Skin of body (tissue), 3 donors: ENCODE measurements at places on chromosomes 3 and 15.

- DNase-seq, result no peak
Measured at GRCh38 chr3:41769106-41769505, 192.8 kb downstream of the ULK4 start.

GRCh38 chr3:160820022-160820421, 64.0 kb downstream of the PPM1L start:
- no peak for DNase-seq

- no peak for DNase-seq
Measured at GRCh38 chr3:52143616-52144015, 10.6 kb downstream of the POC1A start.

GRCh38 chr3:157669416-157669815, 166.2 kb upstream of the VEPH1 start:
- DNase-seq, result no peak

- DNase-seq, result no peak
Measured at GRCh38 chr15:85141726-85142125, 160.1 kb downstream of the PDE8A start.

DNA sequence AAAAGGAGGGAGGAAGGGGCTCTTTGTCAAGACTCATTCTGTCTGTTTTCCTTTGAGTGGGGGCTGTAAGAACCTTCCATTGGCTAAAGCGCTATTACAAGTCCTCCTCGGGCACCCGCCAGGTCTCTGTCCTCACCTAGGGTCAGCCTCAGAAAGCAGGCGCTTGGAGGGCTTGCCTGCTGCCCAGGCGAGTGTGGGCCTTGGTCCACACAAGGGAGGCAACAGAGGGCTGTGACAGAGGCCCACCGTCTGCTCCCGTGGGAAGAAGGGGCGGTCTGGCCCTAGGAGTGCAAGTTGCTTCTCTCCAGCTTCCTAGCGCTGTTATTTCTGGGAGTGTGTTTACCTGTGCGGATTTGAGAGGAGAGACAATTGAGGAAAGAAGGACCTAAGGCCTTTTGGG, 24.0 kb upstream of the EHD4 start:
- no peak for DNase-seq

GRCh38 chr3:38360345-38360744, 13.8 kb downstream of the XYLB start:
- DNase-seq, result no peak

DNA sequence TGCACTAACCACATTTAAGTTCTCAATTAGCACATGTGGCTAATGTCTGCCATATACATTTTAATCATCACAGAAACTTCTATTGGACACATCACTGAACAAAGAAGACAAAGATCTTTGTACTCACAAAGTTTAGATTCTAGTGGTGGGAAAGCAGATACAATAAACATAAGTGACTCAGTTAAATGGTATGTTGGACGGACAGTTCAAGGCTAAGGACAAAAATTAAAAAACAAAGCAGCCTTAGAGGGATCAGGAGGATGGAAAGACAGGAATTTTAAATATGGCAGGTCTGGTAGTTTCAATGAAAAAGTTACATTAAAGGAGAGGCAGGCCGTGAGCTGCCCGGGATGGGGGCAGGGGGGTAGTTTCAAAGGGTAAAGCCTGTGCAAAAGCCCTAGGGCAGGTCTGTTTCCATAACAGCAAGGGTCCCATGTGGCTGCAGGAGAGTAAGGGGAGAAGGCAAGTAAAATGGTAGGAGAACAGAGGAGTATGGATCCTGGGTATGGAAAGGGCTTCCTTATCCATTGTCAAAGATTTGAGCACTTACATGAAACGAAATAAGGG, 220.7 kb downstream of the FHIT start:
- no peak for DNase-seq

DNA sequence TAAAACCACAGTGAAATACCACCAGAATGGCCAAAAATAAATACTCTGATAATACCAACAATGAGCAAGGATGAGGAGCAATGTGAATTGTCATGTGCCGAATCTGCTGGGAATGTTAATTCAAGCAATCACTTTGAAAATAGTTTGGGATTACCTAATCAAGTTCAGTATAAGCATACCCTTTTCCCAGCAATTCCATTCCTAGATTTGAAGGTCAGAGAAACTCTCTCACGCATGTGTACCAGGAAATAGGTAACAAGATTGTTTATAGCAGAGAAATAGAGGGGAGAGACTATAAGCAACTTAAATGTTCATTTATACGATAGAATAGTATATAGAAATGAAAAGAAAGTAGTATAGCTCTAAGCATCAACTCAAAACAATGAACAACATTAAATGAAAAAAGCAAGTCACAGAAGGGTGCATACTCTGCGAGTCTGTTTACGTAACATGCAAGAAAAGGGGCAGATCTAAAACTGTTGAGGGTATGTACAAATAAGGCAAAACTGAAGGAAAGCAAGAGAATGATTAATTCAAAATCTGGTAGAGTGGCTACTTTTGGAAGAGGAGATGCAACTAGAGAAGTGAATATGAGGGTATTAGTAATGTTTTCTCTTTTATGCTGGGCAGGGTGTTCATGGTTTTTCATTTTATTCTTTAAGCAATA, 27.4 kb downstream of the TMOD3 start:
- DNase-seq, result no peak

DNA sequence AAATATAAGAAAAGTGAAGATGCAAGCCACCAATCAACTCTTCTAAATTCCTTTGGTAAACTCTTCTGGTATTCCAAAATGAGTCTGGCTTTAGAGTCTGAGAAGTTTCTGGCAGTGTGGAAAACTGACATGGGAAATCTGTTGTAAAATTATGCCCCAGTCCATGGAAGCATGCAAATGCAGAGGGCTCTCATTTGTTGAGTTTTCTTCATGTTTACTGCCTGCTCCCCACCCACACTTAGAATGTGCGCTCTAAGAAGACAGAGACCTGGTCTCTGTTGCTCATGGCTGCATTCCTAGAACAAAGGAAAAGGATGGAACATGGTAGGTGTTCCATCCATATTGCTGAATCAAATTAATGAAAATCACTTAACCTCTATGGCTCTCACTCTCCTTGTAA, 411.8 kb upstream of the PDZRN3 start:
- no peak for DNase-seq

GRCh38 chr15:40241269-40242212, 2.7 kb downstream of the PAK6 start:
- DNase-seq, result no peak

DNA sequence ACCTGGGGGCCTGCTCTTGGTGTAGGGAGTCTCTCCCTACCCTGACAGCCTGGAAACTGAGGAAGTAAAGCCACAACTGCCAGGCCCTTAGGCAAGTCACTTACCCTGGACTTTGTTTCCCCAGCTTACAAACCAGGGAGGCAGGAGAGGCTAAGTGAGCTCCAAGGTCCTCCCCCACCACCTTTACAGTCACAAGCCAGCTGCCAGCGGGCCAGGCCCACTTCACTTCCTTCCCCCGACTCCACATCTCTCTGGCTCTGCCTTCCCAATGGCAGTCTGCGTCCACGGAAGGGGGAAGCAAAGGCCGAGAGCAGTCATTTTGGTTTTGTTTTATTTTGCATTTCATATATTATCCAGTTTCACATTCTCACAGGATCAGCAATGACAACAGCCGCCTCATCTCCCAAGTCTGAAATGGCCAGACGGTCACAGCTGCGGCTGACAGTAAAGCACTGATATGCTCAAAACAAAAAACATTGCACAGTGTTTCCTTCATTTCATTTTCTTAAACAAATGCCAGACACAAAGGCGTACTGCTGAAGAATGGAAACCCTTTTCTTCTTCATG, 35.7 kb downstream of the RBPMS2 start:
- DNase-seq, result no peak

DNA sequence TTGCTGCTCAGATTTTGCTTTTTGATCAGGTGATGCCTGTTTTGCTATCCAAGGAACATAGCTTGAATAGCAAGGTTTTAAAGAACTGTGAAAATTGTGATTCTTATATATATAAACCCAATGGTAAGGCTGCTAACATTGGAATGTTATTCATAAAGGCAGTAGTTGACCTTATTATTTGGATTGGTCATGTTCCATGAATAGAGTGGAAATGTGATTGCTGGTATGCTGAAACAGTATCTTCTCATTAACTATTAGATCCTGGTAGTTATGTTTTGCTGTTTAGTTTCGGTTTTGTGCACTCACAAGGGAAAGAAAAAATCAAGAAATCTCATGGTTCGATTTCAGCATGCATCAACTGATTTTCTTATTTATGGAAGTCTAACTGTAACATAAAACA, 78.7 kb upstream of the NPHP3 start:
- no peak for DNase-seq

GRCh38 chr3:108897883-108898282, 55.8 kb downstream of the GUCA1C start:
- no peak for DNase-seq

- DNase-seq, result no peak
Measured at GRCh38 chr15:95733931-95734330, 596.6 kb upstream of the NR2F2 start.

GRCh38 chr15:71713191-71713809, 97.1 kb upstream of the NR2E3 start:
- no peak for DNase-seq

DNA sequence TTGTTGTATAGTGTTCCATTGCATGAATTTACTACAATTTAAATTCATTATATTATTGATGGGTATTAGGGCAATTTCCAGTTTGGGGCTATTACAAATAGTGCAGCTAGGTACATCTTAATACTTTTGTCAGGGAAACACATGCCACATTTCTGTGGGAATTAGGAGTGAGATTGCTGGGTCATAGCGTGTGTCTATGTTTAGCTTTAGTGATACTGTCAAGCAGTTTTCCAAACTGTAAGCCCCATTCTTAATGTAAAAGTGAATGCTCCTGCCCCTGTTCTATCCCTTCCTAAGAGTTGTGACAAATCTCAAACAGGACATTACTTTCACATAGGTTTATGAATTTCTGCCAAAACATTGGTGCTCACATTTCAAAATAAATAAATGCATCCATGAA, 184.5 kb upstream of the ANKRD28 start:
- no peak for DNase-seq

DNA sequence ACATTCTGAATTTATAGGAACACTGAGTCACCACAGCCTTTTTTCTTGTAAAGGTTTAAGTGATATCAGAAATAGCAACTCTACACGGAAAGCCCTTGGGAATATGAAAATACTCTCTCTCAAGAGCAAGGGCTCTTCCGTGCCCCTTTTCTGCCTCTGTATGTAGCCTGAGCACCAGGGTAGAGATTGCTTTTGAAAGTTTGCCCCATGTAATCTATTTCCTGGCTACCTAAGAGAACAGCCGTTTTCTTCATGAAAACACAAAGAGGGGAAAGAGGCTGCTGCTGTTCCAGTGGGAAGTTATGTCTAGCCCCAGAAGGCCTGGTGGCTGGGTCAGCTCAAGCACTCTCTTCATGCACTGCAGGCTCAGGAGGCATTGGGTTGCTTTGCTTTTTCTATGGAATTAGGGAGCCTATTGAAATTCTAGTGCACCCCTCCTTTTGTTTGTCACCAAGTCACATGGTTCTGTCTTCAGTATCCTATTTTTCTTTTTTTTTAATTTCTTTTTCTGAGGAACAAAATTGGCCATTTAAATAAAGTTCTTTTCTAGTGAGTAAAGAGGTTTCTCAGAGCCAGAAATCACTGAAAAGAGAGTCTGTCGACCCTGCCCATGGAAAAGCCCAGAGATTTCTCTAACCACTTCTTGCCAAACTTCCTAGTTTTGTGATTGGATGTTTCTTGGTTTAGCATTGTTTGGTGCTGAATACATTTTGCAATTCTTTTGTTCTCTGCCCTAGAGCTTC, 39.5 kb downstream of the TIGIT start:
- DNase-seq, result no peak

GRCh38 chr15:60382773-60383674, 14.8 kb downstream of the ANXA2 start:
- no peak for DNase-seq

DNA sequence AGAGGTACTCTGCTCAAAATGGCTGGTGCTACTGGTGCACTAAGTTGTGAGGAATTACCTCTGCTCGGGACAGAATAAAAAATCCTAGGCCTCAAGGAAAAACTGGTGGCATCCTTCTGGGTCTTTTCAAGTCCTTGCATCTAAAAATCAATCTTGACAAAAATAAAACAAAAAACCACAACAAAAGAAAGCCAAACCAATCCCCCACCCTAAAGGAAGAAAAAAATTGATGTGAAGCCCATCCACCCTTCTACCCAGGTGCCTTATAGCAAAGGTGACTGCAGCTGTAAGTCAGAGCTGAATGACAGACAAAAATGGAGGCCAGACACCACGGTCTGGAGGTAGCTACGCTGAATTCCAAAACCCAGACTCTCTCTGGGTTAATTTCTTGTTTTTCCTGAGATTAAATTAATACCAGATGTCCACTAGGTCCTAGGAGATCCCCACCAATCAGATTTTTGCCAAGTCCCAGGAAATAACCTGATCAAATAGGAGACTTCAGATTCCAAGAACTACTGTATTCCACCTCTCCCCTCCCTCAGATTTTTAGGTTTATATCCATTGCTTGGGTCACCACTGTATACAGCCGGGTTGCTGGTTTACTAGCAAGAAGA, 33.5 kb downstream of the ABCC5 start:
- no peak for DNase-seq

- peak; percentile 98 for DNase-seq
Measured at GRCh38 chr15:70318594-70319465, 221.1 kb upstream of the TLE3 start.

DNA sequence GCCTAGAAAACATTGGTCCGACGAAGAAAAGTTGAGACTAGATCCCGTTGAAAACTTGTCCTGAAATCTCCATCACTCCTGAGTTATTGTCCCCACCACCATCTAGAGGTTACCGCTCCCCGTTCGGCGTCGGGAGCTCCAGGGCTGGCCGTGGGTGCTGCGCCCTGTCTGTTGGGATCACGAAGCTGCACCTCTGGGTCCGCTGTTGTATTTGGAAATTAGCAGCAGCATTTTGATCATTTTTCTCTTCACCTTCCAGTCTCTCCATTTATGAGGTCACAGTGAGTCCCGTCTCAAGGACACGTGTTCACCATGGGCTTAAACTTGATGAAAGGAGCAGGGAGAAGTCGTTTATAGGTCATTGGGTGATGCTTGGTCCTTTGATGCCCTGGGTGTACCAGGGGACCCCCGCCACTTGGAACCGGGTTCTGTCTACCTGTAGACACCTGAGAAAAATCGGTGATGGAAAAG, 565 bp downstream of the MANF start:
- peak; percentile 11 for DNase-seq

- no peak for DNase-seq
Measured at GRCh38 chr15:65956307-65956706, 87.0 kb downstream of the RAB11A start.

- DNase-seq, result no peak
Measured at GRCh38 chr15:38652183-38652794, 87.7 kb upstream of the RASGRP1 start.

- peak; percentile 45 for DNase-seq
Measured at GRCh38 chr15:56797720-56798275, 64.5 kb upstream of the ZNF280D start.

DNA sequence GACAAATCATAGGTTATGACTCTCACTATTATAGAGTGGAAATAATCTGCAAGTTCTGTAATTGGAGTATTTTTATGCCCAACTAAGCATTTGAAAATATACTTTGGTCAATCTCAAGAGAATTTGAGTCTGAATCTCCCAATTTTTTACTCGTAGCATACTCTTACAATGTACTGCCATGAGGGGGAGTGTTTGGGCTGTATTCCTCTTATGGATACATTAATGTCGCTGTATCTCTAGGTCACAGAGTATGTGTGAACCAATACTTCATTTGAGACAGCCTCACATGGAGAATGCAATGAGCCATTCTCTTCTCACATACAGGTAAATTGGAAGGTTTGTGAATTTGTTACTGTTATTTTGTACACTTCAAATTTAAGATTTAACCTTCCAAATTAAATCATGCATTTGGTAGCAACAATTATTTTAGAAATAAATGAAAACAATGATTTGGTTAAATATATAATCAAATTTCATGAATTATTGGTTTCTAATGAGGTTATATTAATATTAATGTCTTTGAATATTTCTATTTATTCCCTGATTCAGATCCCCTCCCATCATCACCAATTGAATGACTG, 5.5 kb upstream of the CD200 start:
- peak; percentile 69 for DNase-seq
